ENCODE measurements at places on chromosomes 1 and 21.

DNA sequence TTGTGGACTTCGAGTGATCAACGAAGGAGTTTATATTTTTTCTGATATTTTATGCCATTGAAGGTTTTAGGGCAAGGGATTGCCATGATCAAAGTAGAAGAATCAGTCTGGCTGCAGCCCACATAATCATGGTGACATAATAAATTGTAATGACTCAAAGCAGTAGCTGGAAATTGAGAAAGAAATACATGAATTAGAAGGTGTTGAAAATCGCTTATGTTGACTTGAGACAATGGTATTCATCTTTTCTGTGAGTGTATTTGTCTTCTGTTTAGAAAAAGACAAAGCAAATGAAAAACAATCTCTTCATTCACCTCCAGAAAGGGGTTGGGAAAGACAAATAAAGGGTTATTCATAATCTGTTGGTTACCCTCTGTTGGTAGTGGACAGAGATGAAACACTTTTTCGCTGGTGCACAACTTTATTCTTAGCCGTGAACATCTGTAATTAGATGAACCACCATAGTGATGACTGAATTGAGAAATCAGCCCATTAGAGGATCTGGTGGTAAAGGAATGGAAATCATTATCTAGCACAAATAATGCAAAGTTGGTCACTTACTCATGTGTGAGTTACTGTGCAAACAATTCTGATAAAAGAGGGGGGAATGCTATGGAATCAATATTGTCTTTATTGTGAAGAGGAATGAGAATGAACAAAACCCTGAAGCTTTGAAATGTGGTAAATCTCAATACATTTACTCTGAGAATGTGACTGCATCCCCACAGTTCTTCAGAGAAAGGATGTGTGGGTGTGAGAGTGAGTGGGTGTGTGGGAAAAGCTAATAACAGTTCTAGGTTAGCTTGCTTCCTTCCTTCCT, 121.8 kb downstream of the NTNG1 start:
- no peak for DNase-seq

DNA sequence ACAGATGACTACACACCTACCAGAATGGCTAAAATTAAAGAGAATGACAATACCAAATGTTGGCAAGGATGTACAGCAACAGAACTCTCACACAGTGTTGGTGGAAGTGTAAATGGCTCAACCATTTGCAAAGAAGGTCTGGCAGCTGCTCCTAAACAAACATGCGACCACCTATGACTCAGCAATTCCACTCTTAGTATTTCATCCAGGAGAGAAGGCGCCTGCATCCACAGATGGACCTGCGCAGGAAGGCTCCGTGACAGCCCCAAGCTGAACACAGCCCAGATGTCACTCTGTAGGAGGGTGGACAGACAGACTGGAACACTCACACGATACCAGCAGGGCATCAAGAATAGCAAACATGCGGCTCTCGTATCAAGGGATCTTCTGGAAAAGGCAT, 6.7 kb downstream of the PTTG1IP start:
- DNase-seq = peak; percentile 73

DNA sequence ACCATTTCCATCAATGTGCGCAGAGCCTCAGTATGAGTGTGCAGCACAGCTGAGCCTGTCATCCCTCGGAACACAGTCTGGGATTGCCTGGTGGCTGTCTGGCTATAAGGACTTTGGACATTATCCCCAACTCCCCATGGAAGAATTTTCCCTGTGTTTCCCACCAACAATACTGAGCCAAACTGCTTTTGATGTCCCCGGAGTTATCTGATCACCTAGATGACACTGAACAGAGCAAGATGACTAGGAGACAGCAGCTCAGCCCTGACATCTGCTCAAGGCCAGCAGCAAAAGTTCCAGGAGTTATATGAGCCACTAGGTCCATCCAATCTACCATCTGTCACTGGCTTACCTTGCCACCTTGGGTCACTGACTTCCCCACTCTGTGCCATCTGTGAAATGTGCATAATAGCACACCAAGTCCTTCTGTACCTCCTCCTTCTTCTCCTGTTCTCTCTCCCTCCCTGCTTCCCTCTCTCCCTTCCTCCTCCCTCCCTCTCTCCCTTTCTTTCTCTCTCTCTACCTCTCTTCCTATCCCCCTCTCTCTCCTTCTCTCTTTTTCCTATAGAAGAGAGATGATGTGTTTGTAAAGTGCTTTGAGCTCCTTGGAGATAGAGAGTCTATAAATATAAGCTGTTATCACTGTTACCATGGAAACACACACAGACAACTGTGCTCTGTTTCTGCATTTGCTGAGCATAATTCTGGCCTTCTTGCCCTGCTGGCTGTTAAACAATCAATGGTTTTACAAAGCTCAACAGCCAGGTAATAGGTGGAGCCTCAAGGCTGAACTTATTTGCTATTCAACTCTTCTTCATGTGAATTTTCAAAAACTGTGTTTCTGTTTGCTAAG, 19.7 kb upstream of the ATP1B1 start:
- peak; percentile 73 for DNase-seq

DNA sequence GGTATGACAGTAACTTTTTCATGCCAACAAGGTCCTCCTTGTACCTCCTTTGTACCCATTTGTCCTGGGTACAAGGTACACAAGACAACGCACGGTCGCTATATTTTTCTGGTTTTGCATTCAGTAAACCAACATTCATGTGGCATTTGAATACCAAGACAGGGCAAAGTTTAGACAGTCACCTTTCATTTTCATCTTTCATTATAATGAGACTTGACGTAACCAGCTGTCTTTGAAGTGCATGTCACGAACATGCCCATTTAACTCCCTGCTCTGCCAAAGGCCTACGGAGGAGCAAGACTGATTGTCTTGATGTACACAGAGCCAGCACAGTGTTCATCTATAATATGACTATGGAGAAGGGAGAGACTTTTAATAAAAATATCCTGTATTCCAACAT, 91.0 kb downstream of the SETD4 start:
- no peak for DNase-seq

DNA sequence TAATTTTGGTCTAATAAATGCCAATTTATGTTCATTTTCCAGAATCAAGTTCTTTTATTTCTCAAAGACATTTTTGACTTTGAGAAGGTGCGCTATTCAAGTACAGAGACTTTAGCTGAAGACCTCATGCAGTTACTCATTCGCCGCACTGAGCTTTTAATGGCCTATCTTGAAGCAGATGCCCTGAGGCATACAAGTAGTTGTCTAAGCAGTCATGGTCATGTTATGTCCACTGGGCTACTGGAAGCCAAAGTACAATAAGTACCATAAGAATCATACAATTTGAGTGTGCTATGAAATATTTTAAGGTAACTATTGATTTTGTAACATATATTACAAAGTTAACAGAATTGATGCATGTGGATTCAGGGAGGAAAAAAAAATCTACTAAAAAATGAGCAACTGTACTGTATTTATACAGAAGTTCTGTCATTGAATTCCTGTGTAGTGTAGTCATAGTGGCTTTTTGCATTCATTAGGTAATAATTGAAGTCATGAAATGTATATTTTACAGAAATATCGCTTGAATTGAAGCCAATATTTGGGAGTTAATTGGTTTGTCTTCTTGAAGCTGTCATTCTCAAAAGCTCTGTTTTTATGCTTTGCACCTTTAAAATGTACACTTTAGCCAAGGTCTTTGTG, 13.5 kb upstream of the NEXN start:
- DNase-seq = peak; percentile 34

GRCh38 chr1:116842654-116843053, 67.1 kb upstream of the PTGFRN start:
- DNase-seq = peak; percentile 45

DNA sequence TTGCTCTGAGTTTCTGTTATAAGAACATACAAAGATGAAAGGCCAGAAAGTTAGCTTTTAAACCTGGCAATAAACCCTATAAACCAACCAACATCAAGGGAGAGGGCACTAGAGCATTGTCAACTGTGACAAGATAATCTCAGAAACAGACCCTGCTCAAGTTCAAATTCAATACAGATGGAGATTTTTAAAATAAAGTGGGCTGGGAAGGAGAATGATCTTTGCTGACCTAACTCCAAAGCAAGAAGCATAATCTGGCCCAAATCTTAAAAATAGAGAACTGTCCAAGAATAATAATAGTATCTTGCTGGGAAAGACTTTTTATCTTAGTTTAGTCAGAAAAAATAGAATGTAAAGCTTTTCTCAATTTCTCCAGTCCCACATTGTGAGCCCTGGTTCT, 485.5 kb downstream of the DISC1 start:
- DNase-seq = no peak

DNA sequence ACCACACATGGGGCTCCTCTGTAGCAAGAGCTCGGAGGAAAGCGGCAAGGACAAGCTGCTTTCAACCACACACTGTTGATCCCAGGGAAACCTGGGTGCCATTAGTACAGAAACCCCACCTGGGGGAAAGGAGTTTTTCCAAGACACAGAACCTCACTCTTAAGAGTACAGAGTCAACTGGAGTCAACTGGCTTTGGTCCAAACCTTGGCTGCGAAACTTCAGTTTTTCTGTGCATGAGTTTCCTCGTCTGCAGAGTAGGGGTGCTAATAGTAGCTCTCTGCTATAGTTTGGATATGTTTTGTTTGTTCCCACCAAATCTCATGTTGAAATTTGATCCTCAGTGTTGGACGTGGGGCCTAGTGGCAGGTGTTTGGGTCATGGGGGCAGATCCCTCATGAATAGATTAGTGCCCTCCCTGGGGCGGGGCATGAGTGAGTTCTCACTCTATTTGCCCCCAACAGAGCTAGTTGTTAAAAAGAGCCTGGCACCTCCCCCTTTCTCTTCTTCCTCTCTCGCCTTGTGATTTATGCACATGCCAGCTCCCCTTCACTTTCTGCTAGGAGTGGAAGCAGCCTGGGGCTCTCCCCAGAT, 161.1 kb downstream of the PIGK start:
- DNase-seq = no peak

DNA sequence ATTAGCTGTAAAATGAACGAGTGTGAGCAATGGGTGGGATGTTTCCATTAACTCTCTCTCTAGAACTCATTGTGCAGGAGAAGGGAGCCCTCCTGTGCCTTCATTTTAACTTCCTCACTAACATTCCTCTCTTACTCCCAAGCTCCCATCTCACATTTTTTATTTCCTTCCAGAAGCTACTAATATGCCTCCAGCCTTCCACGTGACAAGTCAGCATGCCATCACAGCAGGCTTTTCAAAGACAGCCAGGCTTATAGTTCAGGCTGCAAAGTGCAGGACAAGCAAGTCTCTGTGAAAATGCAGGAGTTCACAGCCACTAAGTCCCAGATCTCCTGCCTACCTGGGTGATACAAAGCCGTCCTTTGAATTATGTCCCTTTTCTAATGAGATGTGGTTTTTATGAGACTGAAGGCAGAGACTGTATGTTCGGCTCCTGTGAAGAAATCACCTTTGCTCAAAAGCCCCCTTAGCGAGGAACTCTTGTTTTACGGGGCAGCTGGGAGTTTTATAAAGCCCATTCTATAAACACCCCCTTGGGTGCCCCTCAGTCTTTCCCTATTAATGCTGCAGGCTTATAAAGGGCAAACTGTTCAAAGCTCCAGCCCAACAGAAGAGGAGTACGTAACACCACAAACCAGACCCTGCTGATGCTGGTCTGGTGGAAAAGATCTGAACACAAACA, 14.8 kb upstream of the ANGPTL7 start:
- DNase-seq = no peak

All from fibroblast of pulmonary artery (primary cell).